A549 (cell line): ENCODE measurements at places on chromosomes 3 and 15.
A peak's percentile ranks its signal among the peaks of the same experiment; 100 is the strongest.

- DNase-seq: no peak
Measured at GRCh38 chr3:126108676-126109050, 24.7 kb upstream of the SLC41A3 start.

DNA sequence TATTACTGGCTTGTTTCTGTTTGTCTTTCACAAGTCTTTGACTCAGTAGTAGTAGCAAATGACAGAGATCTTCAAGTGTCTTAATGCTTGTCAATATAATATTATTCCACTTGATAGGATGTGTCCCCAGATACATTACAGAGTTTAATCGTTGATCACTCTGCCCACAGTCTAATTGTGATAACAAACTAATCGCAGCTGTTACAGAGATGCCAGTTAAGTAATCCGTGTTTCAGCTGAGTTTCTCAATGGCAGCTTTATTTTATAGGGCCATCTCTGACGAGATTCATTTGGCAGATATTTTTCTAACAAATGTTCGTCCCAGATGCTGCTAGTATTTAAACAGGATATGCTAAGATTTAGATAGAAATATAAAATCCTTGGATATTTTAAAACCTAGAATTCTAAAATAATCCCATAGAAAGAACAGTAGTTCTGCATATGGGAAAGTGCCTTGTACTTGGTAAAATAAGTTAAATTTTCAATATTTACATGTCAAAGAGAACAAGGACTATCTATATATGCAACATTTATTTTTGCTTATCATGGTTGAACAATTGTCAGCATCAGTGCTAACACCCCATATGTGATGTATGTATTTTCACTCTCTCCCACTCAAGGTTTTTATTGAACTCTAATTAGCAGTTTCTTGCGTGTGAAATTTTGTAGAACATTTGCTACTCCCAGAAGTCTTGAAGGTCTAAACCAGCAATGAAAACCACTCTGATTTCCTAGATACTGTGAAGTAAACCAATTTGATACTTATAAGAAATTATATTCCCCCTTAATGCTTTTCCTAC, 185.5 kb downstream of the MBNL1 start:
- DNase-seq: no peak

DNA sequence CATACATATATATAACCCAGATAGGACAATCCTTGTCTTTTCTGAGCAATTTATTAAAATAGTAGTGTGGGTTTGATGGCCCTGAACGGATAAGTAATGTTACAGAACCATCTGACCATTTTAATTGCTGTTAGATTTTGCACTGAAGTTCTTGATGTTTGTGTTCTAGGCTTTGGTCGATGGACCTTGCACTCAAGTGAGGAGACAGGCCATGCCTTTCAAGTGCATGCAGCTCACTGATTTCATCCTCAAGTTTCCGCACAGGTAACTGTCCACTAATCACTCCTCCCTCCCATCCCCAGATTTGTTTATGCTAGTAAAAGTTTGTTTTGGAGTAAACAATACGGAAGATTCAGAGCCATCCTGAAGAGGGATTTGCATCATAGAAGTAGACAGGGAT, 1.3 kb downstream of the RPL14 start:
- no peak for DNase-seq

DNA sequence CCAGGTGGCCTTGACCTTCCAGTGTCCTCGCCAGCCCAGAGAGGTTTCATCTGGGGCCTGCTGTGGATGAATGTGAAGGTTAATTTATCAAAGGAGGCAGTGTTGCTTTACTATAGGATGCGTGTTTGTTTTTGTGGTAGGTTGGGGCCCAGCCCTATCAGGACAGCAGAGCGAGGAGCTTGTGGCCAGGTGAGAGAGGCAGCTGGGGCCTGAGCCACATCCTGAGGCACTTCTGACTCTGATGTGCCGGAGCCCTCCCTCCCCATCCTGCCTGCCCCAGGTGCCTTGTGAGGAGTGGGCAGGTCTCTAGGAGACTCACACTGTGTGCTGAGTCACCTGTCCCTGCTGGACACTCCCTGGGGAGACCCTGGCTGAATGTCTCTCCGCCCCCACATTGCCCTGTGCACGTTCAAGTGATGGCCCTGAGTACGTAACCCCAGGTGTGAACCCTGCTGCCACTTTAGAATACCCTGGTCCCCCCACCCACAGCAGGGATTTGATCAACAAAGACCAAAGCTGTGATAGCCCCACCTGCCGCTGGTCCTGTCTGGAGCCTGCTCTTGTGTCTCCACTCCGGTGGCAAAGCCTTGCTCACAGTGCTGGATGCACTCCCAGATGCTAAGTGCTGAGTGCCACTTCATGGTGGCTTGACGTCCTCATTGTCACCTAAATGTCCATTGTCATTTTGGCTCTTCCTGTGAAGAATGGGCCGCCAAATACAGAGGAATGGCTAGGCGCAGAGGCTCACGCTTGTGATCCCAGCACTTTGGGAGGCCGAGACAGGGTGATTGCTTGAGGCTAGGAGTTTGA, 16.0 kb downstream of the FBLN2 start:
- DNase-seq: no peak

DNA sequence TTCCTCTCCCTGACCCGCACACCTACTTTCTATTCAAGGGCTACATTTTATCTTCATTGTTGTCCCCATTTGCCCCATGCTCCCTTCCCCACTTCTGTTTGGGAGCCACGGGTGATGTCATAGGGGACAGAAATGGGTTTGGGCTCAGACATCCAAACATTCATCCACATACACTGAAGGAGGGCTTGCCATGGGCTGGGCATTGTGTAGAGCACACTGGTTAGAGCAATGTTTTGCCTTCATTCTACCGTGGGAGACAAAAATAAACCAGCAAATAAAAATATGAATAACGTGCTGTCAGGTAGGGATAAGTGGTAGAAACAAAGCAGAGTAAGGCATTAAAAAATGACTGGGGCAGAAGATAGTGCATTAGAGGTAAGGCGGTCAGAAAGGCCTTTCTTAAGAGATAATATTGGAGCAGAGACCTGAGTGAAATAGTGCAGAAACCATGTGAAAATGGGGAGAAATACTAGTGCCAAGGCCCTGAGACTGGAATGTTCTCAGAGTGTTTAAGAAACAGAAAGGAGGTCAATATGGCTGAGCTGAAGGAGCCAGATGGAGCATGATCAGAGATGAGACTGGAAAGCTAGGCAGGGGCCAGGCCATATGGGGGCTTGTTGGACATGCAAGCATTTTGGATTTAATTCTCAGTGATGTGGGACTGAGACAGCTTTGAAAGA, 40.9 kb upstream of the CLSTN2 start:
- no peak for DNase-seq

DNA sequence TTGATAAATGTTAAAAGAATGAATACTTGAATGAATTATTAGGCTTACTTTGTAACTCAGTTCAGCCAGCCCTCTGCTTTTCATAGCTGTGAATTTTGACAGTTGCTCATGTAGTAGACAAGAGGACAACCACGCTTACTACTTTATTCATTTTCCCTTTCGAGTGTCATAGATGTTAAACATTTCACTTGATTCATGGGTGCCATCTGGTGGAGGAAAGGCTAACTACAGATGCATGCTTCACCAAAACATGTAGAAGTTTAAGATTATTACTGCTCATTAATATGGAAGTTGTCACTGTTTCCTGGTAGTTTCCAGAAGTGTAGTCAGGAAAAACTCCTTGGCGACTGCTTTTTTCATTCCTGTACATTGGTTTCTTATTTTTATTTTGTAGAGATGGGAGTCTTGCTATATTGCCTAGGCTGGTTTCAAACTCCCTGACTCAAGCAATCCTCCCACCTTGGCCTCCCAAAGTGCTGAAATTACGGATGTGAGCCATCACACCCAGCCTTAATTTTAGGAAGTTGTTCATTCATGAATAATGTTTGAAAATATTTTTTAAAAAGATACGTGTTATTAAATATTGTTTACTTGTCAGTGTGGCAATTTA, 163.2 kb downstream of the B3GALNT1 start:
- peak; percentile 65 for DNase-seq

- DNase-seq: peak; percentile 87
Measured at GRCh38 chr3:188294823-188295487, 141.0 kb downstream of the LPP start.

- no peak for DNase-seq
Measured at GRCh38 chr3:5800965-5801364, 613.5 kb downstream of the EDEM1 start.

DNA sequence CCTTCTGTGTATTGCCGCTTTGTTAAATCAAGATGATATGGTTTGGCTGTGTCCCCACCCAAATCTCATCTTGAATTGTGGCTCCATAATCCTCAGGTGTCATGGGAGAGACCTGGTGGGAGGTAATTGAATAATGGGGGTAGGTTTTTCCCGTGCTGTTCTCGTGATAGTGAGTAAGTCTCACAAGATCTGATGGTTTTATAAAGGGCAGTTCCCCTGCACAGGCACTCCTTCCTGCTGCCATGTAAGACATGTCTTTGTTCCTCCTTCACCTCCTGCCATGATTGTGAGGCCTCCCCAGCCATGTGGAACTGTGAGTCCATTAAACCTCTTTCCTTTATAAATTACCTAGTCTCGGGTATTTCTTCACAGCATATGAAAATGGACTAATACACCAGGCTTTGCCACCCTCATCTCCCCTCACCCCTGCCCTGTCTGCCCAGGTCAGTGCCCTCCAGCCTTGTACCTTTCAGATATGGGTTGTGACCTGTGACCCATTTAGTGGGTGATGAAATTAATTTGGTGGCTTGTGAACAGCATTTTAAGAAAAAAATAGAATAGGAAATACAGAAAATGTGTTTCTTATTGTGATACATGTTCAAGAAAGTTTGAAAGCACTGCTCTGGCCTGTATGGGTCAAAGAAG, 56.1 kb upstream of the MCF2L2 start:
- DNase-seq: no peak

- no peak for DNase-seq
Measured at GRCh38 chr3:17743658-17743995, 1.2 kb upstream of the TBC1D5 start.

GRCh38 chr3:25582242-25582641, 82.5 kb downstream of the TOP2B start:
- peak; percentile 95 for DNase-seq

GRCh38 chr3:79028916-79029315, 738.9 kb downstream of the ROBO1 start:
- DNase-seq: no peak

- no peak for DNase-seq
Measured at GRCh38 chr3:77707281-77707680, 667.4 kb downstream of the ROBO2 start.

DNA sequence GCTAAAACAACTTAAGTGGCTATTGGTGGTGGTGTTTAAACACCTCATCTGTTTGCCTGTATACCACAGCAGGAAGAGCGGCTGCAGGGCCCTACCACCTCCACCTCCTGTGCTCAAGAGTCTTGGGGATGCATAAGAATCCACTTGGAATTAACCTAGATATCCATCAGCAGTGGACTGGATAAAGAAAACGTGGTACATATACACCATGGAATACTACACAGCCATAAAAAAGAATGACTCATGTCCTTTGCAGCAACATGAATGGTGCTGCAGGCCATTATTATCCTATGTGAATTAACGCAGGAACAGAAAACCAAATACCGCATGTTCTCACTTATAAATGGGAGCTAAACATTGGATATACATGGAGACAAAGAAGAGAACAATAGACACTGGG, 76.8 kb downstream of the SETMAR start:
- no peak for DNase-seq

GRCh38 chr3:158925021-158925420, 123.2 kb downstream of the MFSD1 start:
- no peak for DNase-seq

GRCh38 chr3:180416111-180416594, 185.8 kb upstream of the TTC14 start:
- no peak for DNase-seq

DNA sequence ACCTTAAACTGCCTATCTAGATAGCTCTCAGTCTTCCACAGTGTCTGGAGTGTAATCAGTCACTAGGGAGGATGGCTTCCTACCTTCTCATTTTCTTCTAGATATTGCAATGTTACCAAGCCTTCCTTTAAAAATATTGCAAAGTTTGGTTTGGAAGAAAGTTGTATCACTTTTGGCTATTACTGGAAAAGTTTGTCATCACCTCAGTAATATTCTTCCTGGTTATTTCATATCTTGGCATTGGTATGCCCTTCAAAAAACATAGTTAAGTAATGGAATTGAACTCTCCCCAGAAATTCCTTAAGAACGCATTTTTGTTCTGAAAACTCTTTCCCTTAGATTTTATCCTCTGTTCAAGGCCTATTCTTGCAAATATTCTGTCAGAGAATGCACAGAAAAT, 179.3 kb upstream of the MME start:
- DNase-seq: no peak

DNA sequence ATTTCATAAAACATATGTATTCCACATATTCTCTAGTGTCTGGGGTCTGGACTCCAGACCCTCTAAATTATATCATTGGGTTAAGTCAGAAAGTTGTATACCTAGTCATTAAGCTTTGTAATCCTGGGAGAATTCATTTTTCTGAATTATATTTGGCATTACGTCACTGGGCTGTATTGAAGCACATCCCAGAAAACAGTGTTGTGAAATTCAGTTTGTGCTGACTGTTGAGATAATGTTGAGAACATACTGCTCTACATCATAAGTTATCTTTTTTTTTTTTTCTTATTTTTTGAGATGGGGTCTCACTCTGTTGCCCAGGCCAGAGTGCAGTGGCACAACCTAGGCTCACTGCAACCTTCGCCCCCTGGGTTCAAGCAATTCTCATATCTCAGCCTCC, 153.1 kb upstream of the STT3B start:
- DNase-seq: no peak

DNA sequence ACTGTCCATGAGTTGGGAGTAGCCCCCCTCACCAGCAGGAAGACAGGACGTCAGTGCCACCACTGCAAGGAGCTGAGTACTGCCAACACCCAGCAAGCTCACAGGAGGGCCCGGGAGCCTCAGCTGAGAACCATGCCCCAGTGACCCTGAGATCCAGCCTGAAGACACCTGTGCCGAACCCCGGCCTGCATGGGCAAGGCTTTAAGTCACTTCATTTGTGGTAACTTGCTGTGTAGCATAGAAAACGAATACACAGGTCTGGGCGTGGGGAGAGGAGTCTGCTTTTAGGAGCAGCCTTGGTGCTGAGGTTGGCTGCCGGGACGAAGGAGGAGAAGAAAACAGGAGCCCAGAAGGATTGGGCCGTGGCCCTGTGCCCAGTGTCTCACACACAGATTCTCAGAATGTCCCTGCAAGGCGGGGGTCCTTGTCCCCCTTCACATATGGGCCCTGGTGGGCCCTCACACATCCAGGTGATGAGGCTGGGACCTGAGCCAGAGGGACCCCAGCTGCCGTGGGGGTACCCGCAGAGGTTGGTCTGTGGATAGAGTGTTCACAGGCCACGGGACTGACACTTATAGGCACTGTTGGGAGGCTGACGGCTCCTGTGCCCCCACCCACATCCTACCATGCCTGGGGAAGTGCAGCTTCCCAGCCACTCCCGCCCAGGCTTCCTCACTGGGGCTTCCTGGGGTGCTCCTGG, 85.3 kb downstream of the PLXNA1 start:
- no peak for DNase-seq

GRCh38 chr15:80241508-80241907, 10.5 kb downstream of the CTXND1 start:
- no peak for DNase-seq

GRCh38 chr3:9826815-9827573, 16.8 kb downstream of the RPUSD3 start:
- DNase-seq: peak; percentile 44
